ENCODE measurements at places on chromosomes 1 and 21. TPM values are rescaled to one million over a fixed set of nuclear protein-coding genes. Genes with fewer than 3 reads are reported as not detected.

GRCh38 chr21:33132054-33132453, 62.1 kb downstream of the OLIG1 start:
- no peaks in the 10 kb centered on the region for H3K4me1 ChIP-seq
- DNase-seq: no peak
- no peak overlapping the region for H3K27ac ChIP-seq
- no peak overlapping the region for H3K4me3 ChIP-seq
- H3K36me3 ChIP-seq: no peaks in the 10 kb centered on the region

DNA sequence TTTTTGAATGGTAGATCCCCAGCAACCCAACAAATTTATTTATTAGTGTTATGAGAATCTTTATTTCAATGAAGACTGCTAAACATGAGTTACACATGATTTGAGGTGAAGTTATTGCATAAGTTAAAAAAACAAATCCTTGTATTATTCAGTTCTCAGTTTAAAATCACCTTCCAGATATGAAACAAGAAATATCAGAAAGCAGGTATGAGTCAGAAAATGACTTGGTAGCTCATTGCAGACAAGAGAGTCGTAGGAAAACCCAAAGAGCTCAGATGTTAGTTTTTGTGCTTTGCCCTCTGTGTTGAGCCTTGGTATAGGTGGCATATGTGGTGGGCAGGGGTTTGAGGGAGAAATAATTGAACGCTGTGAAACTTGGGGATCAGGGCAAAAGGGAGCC, 339.4 kb downstream of the BRINP3 start:
- no peak overlapping the region for H3K4me3 ChIP-seq
- no peaks in the 10 kb centered on the region for H3K4me1 ChIP-seq
- no peak for DNase-seq
- H3K36me3 ChIP-seq: no peaks in the 10 kb centered on the region
- no peak overlapping the region for H3K27ac ChIP-seq

DNA sequence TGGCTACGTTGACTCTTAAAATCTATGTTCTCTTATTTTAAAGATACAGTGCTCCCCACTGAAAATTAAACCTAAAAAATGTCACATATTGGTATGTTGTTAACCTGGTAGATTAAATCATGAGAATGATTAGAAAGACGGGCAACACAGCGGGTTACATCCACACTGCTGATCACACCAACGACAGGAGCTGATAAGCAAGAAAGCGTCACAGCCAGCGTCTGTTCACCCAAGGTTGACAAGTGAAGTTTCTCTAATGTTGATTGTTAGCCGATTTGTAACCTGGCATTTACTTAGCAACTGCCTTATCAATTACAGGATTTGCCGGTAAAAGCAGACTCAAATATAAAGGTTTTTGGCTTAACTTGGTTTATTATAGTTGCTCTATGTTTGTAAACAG, 149.3 kb downstream of the NR5A2 start:
- H3K27ac ChIP-seq: no peak overlapping the region
- no peak overlapping the region for H3K4me3 ChIP-seq
- H3K27me3 ChIP-seq: no peaks in the 10 kb centered on the region
- no peak for DNase-seq
- no peaks in the 10 kb centered on the region for H3K36me3 ChIP-seq

DNA sequence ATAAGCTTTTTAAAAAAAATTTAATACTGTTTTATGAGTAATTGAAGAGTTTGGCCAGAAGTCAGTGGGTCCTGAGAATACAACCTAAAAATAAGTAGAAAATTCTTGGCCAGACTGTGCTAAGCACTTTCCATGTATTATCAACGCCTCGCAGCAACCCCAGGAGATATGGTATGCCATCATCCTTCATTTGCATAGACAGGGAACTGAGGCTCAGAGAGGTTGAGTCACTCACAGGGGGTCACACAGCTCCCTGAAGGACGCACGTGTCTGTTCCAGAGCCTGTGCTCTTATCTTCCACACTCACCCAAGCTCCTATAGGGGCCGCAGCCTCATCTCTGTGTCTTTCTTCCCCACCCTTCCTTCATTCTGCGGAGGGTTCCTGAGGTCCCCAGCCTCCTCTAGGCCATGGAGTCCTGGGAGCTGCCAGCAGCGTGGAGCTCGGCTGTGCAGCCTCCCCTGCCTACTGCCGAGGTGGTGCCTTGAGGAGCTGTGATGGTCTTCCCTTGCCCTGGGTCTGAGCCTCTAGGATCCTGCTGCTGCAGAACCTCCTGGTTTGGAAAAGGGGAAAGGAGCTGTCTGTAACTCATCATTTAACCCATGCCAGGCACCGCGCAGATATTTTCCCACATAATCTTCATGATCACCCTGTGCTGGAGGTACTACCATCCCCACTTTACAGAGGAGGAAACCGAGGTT, 30.3 kb upstream of the ECE1 start:
- no peak overlapping the region for H3K4me3 ChIP-seq
- no peak for DNase-seq
- H3K4me1 ChIP-seq: peaks cover 55% of the 10 kb centered on the region
- H3K27me3 ChIP-seq: no peaks in the 10 kb centered on the region
- no peak overlapping the region for H3K27ac ChIP-seq
- H3K36me3 ChIP-seq: no peaks in the 10 kb centered on the region

RORC gene
- total RNA-seq: 21.0 TPM

ITLN1 gene
- total RNA-seq: 0.54 TPM

PCP4L1 gene
- 0.38 TPM for total RNA-seq

TRNP1 gene
- 32.3 TPM for total RNA-seq

SLC19A2 gene
- 36.3 TPM for total RNA-seq
